ENCODE measurements at places on chromosomes 5 and 9.

- peak; percentile 32 for DNase-seq
Observed at GRCh38 chr9:131585375-131585774, 40.1 kb downstream of the PRRT1B start.

- DNase-seq, result no peak
Observed at GRCh38 chr5:153043886-153044285, 446.6 kb upstream of the GRIA1 start.

GRCh38 chr5:8188874-8189565 is 320.1 kb downstream of the MTRR start:
- DNase-seq, result no peak

GRCh38 chr9:91555132-91555531 is 131.5 kb upstream of the NFIL3 start:
- no peak for DNase-seq

GRCh38 chr9:15755660-15756059 is 202.8 kb downstream of the CCDC171 start:
- DNase-seq, result no peak

DNA sequence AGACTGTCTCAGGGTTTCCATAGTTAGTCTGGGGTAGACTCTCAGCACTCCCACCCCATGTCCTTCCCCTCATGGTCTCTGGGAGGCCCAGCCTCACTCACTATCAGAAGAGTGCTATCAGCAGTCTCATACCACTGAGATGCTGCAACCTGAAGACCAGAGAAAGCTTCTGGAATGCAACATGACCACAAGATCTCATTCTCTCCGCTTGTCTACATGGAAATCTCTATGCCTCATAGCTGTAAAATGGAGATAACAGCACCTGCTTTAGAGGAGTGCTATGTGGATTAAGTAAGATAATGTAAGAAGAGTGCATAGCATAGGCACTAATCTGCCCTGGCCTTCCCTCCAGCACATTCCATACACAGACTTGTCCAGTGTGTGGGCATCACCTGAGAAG is 47.0 kb upstream of the ZNF169 start:
- DNase-seq, result no peak

DNA sequence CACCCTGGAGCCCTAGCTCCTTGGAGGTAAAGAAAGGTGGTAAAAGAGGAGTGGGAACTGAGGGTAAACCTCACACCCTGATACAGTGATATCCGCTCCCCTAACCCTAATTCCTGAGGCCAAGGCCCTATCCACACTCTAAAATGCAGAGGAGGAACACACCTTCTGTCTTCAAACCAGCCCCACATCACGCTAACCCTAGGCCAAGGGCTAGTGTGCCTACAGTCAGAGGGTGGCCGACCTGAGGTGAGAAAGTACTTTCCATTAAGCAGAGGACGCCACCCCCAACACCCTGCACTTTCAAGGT is 590 bp downstream of the HDAC3 start:
- DNase-seq, result no peak

- DNase-seq, result no peak
Observed at GRCh38 chr9:36940500-36940853, 93.6 kb downstream of the PAX5 start.

GRCh38 chr5:159313197-159313596 is 17.1 kb downstream of the IL12B start:
- no peak for DNase-seq

DNA sequence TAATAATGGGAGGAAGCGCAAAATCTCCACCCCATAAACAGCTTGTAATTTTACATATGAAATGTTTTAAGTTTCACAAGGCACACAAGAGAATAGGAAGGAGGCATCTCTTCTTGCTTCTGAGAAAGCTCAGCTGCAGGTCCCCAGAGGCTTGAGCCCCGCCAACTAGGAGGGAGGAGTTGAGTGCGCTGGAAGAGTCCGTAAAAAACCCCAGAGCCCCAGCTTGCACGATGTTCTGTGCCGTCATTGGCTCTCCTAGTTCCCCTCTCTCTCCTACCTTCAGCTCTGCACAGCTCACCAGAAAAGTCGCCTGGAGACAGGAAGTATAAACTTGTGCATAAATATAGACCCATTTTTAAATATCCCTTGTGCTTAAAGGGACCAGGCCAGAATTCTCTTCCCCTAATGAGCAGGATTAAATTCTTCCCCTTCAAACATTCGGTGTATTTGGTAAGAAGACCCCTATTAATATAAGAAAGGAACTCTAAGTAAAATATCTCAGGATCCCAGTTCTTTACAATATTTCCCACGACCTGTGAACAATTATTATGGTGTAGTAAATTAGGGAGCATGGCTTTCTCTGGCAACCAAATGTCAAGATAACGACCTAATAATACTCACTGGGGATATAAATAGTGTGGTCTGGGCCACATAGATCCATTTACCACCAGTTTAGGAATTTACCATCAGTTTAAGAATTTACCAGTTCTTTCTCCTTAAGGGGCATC is 13.7 kb downstream of the GLRX start:
- peak; percentile 72 for DNase-seq

DNA sequence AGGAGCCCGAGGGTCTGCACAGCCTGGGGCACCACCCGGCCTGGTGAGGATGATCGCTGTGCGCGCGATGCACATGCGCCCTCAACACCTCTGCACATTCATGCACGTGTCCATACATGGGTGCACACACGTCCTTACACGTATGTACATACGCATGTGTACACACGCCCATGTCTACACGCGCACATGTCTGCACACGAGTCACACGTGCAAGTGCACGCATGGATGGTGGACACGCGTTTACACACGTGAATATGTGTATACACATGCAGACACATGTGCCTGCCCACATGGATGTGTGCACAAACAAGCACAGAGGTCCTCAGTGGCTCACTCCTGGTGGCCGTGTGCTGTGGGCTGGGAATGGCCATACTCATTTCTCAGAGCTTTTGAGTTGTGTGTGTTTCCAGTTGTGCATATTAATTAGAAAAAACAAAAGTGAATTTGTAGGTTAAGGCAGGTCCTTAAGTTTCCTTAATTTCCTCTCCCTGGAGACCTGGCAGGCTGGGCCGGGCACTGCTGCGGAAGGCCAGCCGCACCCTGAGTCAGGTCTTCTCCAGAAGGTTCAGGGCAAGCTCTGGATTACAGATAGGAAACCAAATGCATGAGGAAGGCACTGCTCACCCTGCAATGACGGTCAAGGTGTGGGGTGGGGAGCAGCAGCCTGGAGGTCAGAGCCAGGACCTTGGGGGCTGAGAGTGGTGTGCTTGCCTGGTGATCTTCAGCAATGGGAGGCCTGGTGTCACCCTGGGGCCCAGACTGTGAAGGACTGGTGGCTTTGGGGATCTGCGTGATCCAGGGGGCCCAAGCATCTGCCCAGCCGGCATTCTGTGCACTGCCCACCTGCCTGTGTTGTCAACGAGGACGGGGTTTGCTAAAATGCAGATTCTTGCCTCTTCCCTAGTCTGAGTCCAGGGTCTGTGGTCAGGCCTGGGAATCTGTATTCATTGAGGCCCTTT is 1.3 kb upstream of the RNU6ATAC start:
- peak; percentile 51 for DNase-seq

- no peak for DNase-seq
Observed at GRCh38 chr9:127181595-127182190, 59.3 kb upstream of the ANGPTL2 start.

- no peak for DNase-seq
Observed at GRCh38 chr9:125932012-125932411, 184.8 kb downstream of the PBX3 start.

DNA sequence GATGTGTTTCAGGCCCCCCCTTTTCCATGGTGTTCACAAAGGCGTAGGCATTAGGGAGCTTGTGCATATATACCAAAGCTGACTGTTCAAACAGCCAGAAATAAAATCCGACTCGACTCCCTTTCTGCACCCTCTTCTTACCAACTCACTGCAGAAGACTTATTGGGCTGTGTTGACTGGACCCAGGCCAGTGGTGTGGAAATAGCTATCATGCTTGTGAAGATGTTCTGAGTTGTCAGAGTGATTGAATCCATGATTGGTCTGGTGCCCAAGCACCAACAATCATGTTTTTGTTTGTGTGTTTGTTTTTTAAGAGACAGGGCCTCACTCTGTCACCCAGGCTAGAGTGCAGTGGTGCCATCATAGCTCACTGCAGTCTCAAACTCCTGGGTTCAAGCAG is 21.6 kb downstream of the TJP2 start:
- no peak for DNase-seq

DNA sequence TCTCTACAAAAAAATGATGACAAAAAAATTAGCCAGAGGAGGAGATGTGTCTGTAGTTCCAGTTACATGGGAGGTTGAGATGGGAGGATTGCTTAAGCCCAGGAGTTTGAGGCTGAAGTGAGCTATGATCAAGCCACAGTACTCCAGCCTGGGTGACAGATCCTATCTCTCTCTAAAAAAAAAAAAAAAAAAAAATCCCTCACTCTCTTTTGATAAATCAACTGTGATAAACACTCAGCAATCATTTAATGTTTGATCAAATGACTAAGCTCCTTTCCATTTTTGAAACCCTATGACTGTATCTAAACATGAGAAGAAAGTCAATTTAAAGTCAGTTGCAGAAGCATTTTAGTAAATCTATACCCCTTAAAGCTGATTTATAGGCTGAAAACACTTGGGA is 112.1 kb upstream of the IL6ST start:
- no peak for DNase-seq

- no peak for DNase-seq
Observed at GRCh38 chr5:149583394-149583793, 2.1 kb downstream of the ARHGEF37 start.

DNA sequence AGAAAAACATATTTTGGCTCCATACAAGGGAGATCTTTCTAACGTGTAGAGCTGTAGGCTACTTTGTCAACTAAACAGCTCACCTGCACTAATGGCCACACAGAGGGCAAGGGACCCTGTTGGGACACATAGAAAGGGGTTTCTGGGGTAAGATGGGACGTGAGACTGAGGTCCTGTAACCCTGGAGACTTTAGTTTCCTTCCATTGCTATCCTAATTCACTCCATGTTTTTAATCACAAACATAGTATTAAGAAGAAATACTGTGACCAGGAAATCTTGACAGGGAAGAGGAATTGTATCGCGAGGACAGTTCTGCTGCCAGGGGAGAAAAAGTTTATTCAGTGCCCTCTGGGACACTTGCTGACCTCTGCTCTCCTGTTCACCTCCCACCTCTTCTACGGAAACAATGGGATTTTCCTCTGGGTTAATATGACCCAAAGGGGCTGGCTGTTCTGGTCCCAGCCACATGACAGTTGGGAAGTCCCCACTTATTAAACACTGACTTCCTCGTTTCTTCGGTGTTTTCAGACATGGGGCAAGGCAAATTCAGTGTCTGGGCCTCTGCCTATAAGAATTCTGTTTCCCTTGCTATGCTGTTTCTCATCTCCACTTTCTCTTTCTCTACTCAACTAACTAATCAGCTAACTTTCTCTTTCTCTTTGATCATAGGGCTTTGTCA is 106.9 kb upstream of the SEMA6A start:
- DNase-seq, result no peak

- peak; percentile 26 for DNase-seq
Observed at GRCh38 chr5:177491429-177491945, 5.9 kb downstream of the PDLIM7 start.

DNA sequence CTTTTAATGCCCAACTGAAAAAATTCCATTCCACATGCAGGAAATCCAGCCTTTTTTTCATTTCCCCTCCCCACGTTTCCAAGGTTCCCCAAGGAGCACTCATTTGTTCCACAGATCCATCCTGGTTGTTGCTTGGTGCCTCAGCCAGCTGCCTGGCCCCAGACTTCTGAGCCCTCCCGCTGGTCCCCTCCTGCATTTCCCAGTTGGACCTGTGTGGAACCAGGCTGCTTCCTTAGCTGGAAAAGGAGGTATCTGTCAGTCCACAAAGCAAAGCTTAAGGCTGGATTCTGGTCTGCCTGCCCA is 44.8 kb downstream of the ANGPTL2 start:
- DNase-seq, result no peak

DNA sequence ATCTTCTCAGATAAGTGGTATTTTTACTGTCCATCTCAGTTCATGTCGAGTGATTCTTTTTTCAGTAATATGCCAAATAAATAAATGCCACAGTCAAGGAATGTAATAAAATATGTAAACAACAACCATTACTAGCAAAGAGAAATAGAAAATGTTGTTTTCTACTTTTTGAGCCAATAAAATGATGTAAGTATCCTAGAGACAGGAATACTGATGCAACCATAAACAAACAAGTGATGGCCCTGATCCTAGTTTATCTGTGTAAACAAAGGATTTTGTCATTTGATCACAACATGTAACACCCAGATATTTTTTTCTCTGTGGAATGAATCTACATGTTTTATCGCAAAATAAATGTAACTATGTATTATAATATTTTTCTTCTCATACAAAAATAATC is 1852.8 kb downstream of the EFNA5 start:
- DNase-seq, result no peak

DNA sequence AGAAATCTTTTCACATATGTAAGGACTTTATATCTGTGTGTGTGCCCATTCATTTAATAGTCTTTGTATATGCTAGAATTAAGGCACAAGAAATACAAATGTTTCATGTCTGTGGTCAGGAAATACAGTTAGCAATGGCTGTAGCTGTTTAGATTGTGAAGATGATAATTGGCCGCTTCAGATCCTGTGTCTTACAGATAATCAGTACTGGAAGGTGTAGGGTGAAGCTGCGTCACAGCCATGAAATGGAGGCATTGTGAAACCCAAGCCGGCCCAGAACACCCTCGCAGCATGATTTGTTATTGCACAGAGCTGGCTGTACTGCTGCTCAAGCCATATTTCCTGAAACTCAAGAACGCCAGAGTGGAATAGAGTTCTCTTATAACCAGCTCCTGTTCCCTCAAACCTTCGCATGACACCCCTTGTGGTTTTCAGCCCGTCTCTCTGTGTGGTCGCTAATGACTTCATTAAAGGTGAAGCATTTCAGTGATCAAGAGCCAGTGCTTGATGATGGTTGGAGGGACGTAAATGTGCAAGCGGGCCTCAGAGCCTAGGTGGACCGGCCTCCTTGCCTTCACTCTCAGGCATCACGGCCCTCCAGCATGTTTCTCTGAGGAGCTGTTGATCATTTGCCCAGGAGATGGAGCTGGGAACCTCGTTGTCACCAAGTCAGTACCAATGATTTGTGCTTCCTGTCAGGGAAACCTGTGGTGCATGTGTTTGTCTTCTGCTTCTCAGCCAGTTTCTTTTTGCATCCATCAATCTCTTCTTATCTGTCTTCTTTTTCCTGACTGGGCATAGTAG is 80.1 kb downstream of the F2RL2 start:
- DNase-seq, result peak; percentile 49

DNA sequence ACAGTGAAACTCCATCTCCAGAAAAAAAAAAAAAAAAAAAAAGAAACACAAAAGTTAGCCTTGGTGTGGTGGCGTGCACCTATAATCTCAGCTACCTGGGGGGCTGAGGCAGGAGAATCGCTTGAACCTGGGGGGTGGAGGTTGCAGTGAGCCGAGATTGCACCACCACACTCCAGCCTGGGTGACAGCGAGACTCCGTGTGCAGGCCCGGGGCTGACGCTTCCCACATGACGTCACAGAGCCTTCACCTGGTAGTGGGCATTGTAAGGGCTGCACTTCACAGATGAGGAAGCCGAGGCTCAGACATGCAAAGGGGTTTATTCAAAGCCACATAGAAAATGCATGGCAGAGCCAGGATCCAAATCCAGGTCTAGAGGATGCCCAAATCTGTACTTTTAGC is 114.2 kb downstream of the GAPVD1 start:
- DNase-seq, result no peak

- no peak for DNase-seq
Observed at GRCh38 chr9:125547368-125547767, 159.6 kb downstream of the MAPKAP1 start.

- DNase-seq, result no peak
Observed at GRCh38 chr9:75109210-75109839, 21.0 kb downstream of the OSTF1 start.
